ENCODE measurements at places on chromosomes 13 and 19.

DNA sequence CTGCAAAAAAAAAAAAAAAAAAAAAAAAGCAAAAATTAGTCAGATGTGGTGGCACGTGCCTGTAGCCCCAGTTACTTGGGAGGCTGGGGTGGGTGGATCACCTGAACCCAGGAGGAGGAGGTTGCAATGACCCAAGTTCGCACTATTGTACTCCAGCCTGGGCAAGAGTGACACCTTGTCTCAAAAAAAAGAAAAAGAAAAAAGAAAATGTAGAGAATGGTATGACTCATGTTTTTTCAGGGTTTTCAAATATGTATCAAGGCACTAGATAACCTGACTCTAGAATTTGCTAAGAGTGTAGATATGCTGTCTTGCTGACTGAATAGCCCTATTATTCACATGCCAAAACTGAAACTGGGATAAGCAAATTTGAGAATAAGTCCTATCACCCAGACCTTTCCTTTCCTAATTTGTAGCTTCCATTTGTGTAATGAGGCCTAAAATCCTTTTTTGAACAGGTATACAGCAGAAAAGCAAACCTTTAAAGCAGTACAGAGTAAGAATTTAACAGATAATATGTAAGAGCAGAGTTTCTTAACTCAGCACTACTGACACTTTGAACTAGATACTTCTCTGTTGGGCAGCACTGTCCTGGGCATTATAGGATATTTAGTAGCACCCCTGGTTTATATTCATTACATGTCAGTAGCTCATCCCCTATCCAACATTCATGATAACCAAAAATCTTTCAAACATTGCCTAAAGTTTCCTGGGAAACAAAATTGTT, 108.6 kb downstream of the ELF1 start:
- DNase-seq = no peak

DNA sequence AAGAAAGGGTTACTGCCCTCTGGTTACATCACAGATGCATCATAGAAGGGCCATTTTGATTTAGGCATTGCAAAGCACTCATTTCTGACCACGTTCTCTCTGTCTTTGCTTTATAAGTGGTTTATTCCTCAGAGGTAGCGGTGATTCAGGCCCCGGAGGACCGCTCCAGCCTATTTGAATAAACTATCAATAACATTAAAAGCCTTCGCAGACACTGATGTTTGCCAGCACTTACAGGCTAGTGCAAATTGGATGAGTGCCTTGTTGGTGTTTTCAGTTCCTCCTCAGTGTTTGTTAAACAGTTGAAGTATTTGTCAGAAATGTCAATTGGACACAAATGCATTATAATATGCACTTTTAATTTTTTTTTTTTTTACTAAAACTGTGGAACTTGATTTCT, 120.2 kb downstream of the RXFP2 start:
- DNase-seq = no peak

DNA sequence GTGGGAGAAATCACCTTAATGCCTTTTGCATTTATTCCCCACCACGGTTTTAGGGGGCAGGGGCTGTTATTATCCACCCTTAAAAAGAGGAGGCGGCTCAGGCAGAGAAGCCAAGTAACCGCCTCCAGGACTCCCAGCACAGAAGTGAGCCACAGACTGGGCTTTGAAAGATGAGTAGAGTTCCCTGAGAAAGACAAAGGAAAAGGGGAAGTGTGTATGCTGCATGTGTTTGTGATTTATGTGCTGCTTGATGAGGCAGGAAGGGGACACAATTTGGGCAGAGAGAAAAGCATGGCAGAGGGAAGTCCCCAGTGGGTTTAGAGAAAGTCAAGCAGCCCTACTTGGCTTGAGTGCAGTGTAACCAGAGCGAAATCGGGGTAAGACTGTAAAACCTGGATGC, 85.0 kb downstream of the DOCK9 start:
- no peak for DNase-seq

- DNase-seq = peak; percentile 68
Observed at GRCh38 chr19:51473009-51473707, 5.2 kb upstream of the CEACAM18 start.

- DNase-seq = peak; percentile 64
Observed at GRCh38 chr19:39246951-39247669, 1.5 kb downstream of the IFNL4 start.

DNA sequence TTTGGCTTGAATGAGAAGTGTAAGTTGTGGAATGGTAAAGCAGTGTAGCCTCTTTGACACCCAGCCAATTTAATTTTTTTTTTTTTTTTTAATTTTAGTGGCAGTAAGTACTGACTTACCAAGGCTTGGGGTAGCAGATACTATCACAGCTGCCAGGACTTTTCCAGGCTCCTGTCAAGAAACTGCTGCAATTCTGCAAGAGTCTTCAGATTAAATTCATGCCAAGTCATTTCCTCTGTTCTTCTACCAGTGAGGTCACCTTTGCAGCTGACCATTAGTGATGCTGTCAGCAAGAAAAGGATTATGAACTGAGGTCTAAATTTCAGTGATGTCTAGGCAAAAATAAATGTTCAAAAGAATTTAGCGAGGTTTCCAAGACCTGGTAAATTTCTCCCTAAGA, 91.2 kb downstream of the GGACT start:
- DNase-seq = peak; percentile 40

DNA sequence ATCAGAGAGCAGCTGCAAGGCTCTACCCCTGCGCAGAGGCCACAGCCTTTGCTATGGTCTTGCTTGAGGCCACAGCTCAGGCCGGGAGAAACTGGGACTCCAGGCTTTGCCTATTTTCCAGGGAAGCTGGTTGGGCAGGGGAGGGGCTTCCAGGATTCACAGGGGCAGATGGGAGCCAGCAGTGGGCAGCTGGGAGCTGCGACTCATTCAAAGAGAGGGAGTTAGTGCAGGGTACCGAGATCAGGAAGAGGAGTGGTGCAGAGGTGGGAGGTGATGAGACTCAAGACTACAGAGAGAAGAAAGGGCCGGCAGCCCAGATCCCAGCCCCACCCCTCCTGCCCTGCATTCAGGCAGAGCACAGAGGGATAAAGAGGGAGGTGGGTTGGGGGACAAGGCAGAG, 12.1 kb downstream of the ADGRE5 start:
- DNase-seq = peak; percentile 34

GRCh38 chr19:18112989-18113478, 15.5 kb downstream of the MAST3 start:
- DNase-seq = peak; percentile 89

DNA sequence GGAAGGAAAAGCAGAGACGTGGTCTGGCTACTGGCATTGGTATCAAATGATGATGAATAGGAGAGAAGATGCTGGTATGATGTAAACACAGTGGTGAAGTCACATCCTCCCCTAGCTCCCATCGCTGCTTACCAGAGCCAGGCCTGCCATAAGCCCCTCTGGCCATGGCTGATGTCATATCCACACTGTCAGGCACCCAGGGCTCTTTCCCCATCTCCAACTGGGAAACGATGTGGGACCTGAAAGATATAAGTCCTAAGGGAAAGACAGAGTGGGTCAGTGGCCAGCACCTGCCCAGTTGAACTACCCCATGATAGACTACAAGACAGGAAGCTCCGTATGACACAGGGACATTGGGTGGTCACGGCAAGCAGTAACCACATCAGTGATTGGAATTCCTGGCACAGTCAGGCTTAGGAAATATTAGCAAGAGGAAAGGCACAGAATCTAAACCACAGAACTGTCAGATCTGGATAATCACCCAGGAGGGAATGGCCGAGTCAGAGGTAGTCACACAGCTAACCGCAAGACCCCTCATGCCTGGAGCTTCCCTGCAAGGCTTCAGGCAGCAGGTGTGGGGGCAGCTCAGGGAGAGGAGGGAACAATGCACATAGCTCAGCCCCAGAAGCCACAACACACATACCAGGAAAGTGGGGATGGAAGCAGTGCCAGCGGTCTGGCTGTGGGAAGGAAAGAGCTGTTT, 3.8 kb downstream of the ZNF792 start:
- DNase-seq = no peak

GRCh38 chr13:114024603-114025404, 50.9 kb upstream of the C13orf46 start:
- DNase-seq = no peak

DNA sequence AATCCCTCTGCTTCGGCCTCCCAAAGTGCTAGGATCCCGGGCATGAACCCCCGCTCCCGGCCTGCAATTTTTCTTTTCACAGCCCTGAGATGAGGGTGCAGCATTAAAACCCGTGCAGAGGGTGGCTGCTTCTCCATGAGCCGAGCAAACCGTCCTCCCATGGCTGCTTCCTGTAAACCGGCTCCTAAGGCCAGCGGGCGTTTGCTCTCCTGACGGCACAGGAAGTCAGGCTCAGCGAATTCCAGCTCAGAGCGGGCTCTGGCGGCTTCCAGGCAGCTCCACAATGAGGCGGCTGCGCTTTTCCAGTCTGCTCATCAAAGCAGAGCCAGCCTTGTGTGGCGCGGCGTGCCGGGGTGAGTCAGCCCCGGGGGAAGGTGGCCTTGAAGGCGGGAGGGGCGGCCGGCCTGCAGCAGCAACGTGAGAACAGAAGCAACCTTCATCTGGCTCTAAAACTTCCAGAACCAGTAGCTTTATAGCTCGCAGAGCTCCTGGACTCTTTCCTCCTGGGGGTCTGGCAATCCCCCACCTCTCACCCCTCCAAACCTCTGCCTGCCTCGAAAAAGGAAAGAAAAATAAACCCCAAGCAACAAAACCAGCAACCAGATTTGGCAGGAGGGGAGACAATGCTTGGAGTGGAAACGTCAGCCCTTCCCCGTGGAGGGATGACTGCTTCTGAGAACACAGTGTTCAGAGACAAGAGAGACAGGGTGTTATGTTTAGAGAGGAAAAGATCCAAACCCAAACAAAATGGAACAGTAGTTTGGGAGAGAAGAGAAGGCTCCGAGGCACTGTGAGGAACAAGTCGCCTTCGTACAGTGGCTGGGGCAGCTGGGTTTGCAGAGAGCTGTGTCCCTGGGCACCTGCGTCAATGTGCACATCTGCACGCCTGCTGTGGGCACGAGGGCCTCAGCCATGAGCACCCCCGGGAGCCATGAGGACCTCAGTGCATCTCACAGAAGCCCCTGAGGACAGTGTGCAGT, 67.8 kb downstream of the GADD45B start:
- peak; percentile 99 for DNase-seq

GRCh38 chr19:10069046-10069445, 17.1 kb upstream of the SHFL start:
- no peak for DNase-seq

DNA sequence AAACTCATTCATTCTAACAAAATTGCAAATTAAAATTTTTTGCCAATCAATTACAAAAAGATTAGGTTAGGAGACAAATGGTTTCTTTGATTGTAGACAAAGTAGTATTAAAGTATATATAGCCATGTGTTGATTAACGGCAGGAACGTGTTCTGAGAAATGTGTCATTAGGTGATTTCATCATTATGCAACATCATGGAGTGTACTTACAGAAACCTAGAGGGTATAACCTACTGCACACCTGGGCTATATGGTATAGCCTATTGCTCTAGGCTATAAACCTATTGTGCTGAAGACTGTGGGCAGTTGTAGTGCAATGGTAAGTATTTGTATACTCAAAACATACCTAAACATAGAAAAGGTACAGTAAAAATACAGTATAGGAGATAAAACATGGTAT, 906.8 kb upstream of the SPRY2 start:
- no peak for DNase-seq

- no peak for DNase-seq
Observed at GRCh38 chr19:1069009-1069779, 2.2 kb downstream of the ARHGAP45 start.

DNA sequence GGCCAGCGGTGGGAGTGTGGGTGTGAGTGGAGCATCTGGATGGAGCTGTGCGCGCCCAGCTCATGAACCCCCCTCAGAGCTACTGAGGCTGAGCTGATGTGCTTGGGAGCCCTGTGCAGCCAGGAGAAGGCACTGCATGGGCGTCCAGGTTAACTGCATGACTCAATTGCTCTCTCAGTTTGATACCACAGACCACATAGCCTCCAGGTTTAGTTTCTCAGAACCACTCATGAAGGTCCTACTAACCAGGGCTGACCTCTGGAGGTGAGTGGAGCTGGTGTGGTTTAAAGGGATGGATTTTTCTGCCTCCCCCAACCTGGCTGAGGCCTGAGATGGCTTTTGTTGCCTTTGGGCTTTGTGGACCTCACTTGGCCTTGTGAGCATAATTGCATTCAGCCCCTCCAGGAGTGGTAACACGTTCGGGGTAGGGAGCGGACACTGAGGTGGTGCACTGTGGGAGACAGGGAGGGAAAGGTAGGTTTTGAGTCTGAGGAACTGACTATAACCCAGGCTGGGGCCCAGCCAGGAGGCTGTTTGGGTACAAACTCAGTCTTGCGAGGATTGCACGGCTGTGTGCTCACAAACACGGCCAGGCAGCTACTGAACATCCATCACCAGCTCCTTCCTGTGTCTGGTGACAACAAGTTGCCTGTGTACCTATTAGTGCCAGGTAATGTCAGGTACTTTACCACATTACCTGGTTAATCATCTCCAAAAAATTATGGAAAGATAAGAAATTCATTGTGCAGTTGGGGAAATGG, 97.5 kb downstream of the RGCC start:
- no peak for DNase-seq

GRCh38 chr13:46552303-46552682, 677 bp upstream of the LRCH1 start:
- no peak for DNase-seq

- DNase-seq = peak; percentile 85
Observed at GRCh38 chr19:54439174-54439851, 9.7 kb upstream of the LENG8 start.

DNA sequence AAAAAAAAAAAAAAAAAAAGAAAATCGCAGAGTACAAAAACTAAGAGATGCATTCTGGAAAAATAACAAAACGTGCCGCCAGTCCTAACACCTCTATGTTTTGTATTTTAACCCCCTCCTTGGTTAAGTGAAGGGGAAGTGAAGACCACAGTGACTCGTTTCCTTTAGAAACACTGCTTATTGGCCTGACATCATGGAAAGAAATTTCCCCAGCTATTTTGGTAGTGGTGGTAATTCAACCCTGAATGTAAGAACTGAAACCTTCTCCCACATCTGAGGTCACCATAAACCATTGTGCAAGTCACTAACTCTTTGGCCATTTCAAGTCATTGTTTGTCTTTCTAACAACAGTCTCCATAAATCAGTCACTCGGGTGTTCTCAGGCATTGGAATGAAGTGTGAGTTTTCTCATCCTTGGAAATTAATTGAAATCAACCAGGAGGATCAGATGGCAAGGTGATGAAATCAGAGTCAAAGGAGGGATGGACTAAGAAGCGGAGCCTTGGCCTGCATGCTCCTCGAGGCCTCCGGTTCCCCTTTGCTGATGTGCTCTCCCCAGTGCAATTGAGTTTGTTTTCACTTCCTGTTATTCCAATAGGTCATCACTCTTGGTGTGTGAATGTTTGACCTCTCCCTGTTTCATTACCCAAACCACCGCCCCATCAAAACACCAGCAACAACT, 443.9 kb downstream of the FGF9 start:
- DNase-seq = no peak

DNA sequence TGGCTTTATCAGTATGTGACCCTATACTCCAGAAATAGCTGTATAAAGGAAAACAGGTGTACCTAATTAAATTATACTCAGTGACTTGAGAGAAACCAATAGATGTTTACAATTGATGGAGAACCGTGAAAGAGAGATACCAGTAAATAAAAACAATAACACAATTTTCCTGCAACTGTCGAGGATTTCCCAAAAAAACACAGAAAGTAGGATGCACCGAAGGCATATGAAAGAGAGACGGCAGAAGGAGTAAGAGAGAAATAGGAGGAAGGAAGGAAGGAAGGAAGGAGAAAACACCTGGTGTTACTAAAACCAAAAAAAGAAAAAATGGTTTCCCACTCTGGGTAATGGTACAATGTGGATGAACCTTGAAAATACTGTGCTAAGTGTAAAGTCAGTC, 6.8 kb upstream of the ZNF229 start:
- DNase-seq = no peak
